Esophagus squamous epithelium (tissue), 5 donors: ENCODE measurements at places on chromosomes 1 and 21.

DNA sequence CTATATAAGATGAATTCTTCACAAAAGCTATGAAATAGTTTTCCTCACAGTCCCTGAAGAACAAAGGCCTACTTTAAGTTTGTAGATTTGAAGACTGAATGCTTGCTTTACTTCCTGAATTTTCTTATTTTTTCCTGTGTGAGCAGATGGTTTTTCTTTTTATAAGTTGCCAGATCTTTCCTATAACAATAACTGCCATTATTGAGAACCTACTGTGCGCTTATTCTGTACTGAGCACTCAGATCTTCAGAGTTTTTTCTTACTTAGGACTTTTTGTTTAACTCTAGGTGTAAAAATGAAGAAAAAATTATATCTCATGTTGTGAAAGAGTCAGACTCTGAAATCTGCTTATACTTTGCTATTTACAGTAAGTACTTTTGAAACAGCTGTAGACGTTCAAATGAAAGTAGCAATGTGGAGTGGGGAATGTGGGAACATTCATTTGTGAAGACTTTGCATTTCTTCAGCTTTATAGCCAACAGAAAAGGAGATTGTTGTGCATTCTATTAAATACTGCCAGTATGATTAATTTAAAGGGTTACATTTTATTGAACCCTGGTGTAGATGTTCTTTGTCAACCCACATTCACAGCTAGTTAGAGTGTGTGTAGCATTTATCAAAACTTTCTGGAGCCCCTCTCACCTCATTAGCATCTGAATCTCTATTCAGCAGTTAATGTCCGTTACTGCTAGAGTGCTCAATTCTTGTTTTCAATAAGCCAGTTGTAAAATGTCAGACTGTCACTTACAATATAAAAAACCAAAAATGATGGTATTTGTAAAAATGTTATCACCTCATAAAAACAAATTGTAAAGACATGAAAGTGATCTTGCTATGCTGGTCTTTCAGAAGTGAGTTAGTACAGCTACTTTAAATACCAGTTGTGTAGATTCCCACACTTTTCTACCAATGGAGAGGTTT is 29.0 kb downstream of the NFIA start:
- DNase-seq = no peak

DNA sequence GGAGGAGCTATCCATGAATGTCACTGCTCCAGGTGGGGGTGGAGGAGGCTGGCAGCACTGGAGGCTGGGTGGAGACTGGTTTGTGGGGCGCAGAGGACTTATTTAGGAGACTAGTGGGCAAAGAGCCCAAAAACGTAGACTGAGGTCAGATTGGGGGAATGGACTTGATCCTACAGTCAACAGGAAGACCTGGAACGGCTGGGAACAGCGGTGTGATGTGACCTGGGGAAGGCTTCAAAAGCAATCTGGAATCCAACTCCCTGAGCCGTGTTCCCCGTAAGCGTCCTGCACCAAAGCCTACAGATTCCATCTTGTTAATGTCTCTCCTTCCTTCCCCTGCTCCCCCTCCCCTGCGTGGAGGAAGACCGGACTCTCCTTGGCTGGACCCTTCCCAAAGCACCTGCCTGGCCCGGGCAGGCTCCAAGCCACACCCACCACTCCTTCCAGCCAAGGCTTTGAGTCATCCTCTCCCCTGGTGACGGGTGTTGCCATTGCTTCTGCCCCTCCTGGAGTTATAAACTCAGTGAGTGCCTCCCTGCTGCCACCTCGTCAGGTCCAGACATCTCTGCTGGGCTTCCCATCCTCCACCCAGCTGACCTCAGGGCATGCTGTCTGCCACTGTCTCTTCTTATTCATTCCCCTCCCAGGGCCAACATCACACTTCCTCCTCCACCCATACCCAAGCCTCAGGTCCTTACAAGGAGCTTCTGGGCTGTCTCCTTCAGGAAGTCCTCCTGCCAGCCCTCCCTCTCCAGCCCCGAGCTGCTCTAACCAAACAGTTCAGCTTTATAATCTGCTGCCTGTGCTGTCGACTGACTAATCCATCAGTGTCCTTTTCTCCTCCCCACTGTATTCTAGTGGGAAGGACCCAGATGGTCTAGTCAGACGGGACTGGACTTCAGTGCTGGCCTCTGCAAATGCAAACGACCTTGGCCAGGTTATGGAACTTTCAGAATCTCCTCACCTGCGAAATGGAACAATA is 1.6 kb upstream of the CLSTN1 start:
- DNase-seq = no peak

GRCh38 chr1:209672705-209673630 is 2.2 kb upstream of the G0S2 start:
- DNase-seq = no peak

- no peak for DNase-seq
Measured at GRCh38 chr21:25901330-25901979, 166.7 kb downstream of the GABPA start.

GRCh38 chr1:97567000-97567749 is 353.7 kb downstream of the DPYD start:
- DNase-seq = no peak
